ENCODE measurements at places on chromosomes 16 and 17.

- DNase-seq: peak; percentile 88
Measured at GRCh38 chr16:81616321-81617020, 162.6 kb upstream of the PLCG2 start.

DNA sequence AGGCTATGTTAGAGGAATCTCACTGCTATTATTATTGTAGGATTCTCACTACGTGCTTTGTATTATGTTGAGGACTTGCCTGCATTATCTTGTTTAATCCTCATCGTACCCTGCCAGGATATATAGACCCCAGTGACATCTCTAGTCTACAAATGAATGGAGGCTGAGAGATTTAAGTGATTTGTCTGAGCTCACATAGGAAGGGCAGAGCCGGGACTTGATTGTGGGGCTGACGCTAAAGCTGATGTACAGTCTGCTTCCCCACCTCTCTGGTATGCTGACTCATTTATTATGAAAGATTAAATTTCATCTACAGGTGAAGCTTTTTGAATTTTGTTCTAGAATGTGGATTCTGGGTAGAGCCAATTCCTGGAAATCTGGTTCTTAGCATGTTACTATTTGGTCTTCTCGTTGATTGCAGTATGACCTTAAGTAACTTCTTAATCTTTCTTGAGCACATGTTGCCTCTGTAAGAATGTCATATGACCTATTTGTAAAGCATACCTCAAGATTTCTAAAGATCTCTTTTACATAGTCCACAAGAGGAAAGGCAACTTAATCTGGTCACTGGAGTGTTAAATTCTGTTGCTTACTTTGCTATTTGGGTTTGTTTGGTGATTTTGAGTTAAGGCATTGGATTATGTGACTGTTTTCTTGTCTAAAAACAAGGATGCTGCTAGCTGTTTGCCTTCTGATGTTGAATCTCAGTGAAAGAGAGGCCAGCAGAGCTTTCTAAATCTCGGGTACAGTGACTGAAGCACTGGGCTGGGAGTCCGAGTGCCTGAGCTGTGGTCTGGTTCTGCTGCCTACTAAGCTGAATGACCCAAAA, 12.4 kb downstream of the METTL9 start:
- no peak for DNase-seq

GRCh38 chr16:85616607-85617321, 3.6 kb downstream of the GSE1 start:
- peak; percentile 56 for DNase-seq

GRCh38 chr17:5715478-5715877, 131.2 kb upstream of the NLRP1 start:
- DNase-seq: no peak

GRCh38 chr17:75267153-75267410, 3.9 kb downstream of the MIF4GD start:
- DNase-seq: no peak

- DNase-seq: no peak
Measured at GRCh38 chr16:70418274-70418992, 20.5 kb downstream of the ST3GAL2 start.

DNA sequence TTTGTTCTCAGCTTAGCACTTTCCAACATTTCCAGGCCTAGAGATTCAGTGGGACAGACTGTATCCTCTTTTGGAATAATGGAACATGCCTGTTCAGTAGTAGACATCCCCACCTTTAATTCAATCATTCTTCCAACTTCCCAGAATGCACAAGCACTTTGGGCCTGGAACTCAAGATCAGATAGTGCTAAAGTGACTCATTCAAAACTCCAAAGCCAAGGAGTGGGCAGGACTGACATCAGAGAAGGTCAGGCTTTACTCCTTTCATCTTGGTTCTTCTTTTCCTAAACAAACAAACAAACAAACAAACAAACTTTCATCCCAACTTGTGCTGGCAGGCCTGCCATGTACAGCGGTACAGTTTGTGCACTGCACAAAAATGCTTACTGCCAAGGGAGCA, 172.0 kb downstream of the AXIN2 start:
- no peak for DNase-seq

- peak; percentile 23 for DNase-seq
Measured at GRCh38 chr17:78125138-78125913, 3.2 kb downstream of the TMC6 start.

- no peak for DNase-seq
Measured at GRCh38 chr16:89584768-89585549, 9.4 kb downstream of the CPNE7 start.

GRCh38 chr16:55703003-55704001, 47.5 kb downstream of the SLC6A2 start:
- no peak for DNase-seq

- no peak for DNase-seq
Measured at GRCh38 chr17:5042157-5043022, 7.2 kb upstream of the SLC52A1 start.

DNA sequence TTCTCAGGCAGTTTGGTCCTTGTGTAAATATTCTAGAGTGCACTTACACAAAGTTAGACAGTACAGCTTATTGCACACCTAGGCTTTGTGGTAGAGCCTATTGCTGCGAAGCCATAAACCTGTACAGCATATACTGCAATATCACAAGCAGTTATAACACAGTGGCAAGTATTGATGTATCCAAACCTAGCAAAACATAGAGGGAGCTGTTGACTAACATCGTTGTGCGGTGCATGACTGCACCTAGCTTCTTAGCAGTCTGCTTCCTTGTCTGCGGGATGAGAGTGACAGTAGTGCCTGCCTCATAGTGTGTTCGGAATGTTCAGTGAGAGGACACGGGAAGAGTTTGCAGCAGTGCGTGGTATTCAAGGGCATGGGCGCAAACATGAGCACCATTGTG, 78.9 kb downstream of the MPRIP start:
- DNase-seq: no peak

- no peak for DNase-seq
Measured at GRCh38 chr17:83179811-83180210, 100.4 kb downstream of the METRNL start.

- no peak for DNase-seq
Measured at GRCh38 chr17:76631821-76632565, 11.6 kb downstream of the ST6GALNAC1 start.

DNA sequence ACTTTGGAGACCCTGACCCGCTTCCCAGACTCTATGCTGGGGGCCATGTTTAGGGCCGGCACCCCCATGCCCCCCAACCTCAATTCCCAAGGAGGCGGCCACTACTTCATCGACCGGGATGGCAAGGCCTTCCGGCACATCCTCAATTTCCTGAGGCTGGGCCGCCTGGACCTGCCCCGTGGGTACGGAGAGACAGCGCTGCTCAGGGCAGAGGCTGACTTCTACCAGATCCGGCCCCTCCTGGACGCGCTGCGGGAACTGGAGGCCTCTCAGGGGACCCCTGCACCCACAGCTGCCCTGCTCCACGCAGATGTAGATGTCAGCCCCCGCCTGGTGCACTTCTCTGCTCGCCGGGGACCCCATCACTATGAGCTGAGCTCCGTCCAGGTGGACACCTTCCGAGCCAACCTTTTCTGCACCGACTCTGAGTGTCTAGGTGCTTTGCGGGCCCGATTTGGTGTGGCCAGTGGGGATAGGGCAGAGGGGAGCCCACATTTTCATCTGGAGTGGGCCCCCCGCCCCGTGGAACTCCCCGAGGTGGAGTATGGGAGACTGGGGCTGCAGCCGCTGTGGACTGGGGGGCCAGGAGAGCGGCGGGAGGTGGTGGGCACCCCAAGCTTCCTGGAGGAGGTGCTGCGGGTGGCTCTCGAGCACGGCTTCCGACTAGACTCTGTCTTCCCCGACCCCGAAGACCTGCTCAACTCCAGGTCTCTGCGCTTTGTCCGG, 1.1 kb downstream of the KCTD11 start:
- DNase-seq: no peak

- DNase-seq: no peak
Measured at GRCh38 chr17:38339891-38340290, 3.9 kb downstream of the GPR179 start.

DNA sequence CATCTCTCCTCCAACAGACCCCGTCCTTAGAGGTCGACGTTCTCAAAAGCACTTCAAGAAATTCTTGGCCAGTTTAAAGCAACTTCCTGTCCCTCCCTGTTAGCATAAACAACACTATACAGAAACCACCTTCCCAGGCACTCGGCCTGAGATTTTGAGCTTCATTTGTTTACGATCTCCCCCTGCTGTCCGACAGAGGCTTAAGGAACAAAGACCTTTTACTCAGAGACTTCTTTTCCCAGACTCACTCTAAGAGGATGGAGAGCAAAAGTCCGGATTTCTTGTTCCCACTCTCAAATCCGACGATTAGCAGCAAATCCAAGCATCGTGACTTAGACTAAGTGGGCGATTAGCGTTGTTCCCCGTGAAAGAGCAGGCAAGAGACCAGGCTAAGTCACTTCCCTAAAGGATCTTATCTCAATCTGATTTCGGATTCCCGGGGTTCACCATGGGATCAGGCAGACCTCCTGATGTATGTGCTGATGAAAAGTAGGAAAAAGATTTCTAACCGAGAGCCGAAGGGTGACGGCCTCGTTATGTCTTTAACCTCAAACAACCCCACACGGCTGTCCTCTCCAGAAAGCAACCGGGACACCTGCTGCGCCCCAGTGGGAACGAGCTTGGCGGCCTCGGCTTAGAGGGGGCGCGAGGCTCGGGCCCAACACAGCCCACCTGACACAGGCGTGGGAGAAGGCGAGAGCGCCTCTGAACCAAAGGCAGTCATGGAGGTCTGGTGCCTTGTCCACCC, 598 bp downstream of the INPP5K start:
- DNase-seq: peak; percentile 57

DNA sequence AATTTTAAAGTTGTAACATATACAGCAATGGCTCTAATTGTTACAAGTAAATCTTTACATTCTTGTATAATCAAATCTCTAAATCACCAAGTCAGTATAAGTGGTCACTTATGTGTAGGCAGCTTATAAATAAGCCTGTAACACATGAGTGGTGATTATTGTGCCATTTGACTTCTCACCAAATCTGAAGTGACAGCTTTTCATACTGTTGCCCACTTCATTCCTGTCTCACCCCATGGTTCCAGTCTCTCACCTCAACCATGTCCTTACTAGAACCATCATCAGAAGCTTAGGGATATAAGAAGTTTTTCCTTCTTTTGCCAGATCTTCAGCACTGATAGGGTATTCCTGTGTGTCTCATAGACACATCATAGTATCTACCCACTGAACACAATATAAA, 23.5 kb downstream of the TNRC6A start:
- DNase-seq: no peak

- no peak for DNase-seq
Measured at GRCh38 chr17:29590411-29591145, 1.1 kb upstream of the GIT1 start.

GRCh38 chr17:75525806-75526554, 483 bp downstream of the LLGL2 start:
- DNase-seq: no peak

DNA sequence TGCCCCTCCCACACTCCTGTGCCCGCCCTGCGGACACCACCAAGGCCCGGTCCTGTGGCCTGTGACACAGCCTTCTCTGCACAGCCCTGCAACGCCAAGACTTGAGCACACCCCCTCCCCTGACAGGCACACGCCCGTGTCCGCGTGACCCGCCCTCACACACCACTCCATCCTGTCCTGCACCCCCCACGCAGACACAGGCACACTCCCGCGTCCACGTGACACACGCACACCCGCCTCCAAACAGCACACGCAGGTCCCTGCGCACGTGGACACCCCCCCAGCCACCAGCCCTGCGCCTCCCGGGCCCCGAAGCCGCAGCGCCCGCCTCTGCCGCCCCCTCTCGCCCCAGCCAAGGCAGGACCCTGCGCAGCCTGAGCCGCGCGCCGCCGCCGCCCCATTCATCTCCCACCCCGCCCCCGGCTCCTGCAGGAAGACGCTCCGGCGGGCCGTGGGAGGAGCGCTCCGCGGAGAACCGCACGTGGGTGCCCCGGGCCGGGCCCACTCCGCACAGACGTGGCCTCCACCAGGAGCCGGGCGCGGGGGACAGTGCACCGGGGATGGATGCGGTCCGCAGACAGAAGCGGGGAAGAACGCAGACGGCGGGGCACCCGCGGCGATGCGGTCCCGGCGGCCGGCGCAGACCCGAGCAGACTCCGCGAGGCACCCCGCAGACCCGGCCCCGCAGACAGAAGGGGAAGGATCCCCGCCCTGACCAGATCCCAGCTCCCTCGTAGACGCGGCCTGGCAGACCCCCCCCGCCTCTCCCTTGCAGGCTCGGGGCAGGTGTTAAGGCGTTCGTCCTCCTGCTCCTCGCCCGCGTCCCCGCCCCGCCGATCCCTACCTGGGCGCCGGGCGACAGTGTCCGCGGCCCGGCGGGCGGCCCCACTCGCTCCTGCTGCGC, 506 bp downstream of the CAMKK1 start:
- peak; percentile 85 for DNase-seq

DNA sequence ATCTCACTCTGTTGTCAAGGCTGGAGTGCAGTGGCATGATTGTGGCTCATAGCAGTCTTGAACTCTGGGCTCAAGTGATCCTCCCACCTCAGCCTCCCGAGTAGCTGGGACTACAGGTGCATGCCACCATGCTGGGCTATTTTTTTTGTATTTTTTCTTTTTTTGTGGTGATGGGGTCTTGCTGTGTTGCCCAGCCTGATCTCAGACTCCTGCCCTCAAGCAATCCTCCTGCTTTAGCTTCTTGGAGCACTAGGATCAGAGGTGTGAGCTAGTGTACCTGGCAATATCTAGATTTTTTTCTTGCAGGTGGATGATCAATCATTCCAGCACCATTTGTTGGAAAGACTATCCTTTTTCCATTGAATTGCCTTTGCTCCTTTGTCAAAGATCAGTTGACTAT, 52.8 kb upstream of the IL34 start:
- no peak for DNase-seq

GRCh38 chr16:11118479-11118878, 137.5 kb downstream of the SOCS1 start:
- no peak for DNase-seq

GRCh38 chr17:73546114-73546513, 98.1 kb downstream of the SDK2 start:
- DNase-seq: no peak

GRCh38 chr17:50169121-50169764, 3.4 kb downstream of the SGCA start:
- DNase-seq: no peak

- DNase-seq: no peak
Measured at GRCh38 chr17:5516060-5516792, 29.9 kb downstream of the MIS12 start.

DNA sequence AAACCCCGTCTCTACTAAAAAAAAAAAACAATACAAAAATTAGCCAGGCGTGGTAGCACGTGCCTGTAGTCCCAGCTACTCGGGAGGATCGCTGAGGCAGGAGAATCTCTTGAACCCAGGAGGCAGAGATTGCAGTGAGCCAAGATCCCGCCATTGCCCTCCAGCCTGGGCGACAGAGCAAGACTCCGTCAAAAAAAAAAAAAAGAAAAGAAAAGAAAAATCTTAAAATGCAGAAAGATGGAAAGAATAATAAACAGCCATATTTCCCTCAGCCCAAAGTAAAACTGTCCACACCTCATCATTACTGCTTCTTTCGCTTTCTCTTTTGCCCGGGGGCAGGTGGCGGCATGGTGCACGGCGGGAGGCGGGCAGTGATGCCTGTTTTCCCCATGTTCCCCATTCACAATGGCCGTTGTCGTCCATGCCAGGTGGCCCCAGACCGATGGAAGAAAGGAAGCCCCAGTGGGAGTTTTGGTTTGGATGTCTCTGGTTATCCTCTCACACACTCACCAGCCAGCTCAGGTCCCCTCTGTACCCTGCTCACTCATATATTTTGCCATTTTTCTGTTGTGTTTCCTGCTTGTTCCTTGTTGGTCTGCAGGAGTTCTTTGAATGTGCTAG, 37.0 kb upstream of the PEMT start:
- no peak for DNase-seq

All from heart left ventricle (tissue), 16 donors.